ENCODE measurements at places on chromosomes 16 and 17.
A peak's percentile ranks its signal among the peaks of the same experiment; 100 is the strongest.

GRCh38 chr17:49523196-49523595 lies 28.1 kb downstream of the NGFR start:
- no peak for DNase-seq

- DNase-seq, result no peak
Measured at GRCh38 chr17:41767324-41768042, 19.0 kb downstream of the JUP start.

- no peak for DNase-seq
Measured at GRCh38 chr17:9350080-9350479, 225.5 kb downstream of the STX8 start.

DNA sequence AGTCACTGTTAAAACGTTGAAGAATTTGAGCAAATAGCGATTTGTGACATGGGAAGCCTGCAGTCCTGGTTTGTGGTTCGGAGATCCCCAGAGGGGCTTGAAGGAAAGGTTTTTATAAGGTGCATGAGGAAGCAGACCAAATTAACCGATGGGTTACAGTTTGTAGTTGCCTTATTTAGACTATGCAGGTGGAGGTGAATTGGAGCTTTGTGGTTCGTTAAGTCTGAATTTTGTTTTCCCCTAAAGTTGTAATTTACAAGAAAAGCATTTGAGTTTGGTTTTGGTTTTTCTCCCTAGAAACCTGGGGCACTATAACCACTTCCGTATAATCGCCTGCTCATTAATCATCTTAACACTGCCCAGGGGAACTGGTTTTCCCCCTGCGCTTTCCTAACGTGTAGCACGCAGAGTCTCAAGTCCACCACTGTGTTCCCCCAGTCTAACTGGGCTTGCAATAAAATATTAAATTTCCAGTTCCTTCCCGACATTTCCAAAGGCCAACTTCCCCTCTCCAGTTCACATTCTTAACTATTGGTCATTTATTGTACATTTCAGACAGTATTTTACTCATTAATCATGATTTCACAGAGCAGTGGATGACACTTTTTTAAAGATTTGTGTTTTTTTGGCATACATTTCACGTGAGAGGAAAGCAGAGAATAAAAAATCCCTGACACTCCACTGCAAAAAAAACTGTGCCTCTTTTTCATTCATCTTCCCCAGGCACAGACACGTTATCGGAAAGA lies 932 bp downstream of the ZNF267 start:
- DNase-seq, result peak; percentile 59

DNA sequence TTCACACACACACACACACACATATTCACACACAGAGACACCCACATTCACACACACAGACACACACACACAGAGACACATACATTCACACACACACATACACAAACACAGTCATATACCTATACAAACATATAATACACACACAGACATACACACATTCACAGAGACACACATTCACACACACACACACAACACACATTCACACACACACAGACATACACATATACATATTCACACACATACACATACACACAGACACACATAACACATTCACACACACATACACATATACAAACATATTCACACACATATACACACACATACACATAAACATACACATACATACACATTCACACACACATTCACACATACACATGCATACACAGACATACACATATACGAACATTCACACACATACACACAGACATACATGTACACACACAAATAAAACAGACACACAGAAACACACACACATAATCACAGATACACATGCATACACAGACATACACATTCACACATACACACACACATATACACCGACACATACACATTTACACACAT lies 7.9 kb downstream of the PRCD start:
- no peak for DNase-seq

DNA sequence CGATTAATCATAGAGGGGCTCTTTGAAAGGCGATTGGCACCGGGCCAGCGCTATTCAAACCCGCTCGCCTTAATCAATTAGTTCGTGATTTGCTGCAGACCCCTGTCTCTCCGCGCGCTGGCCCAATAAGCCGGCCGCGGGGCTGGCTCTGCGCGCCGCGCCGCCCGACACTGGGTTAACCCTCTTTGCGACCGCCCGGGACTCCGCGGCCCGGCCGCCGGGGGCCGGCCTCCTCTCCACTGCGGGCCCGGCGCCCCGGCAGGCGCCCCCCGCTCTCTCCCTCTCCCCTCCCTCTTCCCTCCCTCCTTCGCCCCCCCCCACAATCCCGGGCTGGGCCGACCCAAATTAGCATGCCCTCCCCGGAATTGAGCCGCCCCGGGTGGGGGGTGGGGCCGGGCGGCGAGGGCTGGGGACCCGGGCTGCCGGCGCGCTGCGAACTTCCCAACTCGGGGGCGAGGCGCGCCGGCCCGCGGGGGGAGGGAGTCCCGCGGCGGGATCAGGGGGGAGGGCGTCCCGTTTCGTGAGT lies 428 bp upstream of the SALL1 start:
- DNase-seq, result no peak

DNA sequence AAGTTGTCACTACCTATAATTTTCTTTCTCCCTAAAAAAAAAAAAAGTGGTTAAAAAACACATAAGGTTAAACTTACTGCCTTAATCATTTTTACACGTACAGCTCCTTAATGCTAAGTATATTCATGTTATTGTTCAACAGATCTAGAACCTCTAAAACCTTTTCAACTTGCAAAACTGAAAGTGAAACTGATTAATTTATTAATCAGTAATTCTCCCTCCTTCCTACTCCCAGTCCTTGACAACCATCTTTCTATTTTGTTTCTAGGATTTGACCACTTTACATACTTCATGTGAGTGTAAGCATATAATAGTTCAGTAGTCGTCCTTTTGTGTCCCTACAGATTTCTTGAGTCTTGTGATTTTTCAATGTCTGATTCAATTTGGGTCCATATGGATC lies 251.4 kb upstream of the KIF2B start:
- no peak for DNase-seq

DNA sequence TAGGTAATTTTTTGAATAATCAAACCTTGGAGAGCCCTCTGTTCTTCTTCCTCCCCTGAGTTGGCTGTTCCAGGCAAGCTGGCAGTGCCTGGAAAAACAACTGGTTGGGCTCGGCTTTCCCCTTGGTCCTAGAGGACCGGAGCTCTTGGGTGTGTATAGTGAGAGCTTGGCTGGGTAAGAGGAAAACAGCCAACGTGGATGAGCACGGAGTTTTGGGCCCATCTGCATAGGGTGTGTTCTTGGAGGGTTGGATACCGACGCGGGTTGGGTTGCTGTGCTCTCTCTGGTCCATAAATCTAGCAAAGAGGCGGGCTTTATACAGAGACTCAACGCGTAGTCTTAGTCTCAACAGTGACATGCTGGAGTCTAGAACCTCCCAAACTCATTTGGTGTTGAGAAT lies 23.2 kb downstream of the ITGB3 start:
- no peak for DNase-seq

DNA sequence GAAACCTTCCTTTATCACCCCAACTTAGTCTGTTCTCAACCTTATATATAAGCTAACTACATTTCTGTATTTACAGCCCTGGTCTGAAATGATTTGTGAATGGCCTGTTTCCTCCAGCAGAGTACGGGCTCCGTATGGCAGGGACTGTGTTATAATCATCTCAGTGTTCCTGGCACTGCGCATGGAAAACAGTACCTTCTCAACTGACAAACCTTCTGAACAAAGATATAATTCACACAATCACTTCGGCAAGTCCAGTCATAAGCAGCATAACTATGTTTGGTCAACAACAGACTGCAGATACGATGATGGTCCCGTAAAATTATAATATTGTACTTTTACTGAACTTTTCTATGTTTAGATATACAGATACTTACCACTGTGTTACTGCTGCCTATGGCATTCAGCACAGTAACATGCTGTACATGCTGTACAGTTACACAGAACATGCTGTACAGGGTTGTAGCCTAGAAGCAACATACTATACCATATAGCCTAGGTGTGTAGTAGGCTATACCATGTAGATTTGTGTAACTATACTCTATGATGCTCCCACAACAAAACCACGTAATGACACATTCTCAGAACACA lies 30.0 kb downstream of the ANKFY1 start:
- DNase-seq, result no peak
